ENCODE measurements at places on chromosomes 3 and 15.

DNA sequence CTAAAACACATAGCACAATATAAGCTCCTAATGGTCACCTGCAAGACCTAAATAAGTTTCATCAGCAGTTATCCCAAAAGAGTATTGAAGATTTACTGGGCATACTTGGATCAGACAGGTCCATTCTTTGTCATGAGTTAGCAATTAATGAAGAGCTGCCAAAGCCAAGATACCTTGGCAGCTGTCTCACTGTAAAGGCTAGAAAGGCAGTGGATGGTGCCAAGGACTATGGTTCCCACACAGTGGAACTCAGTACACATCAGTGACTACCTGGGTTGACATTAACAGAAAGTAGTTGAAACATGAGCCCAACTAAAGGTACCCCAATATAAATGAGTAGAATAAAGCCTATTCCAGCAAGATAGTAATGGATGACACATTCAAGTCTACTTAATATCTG lies 41.1 kb upstream of the TMCO5A start:
- no peak for DNase-seq

DNA sequence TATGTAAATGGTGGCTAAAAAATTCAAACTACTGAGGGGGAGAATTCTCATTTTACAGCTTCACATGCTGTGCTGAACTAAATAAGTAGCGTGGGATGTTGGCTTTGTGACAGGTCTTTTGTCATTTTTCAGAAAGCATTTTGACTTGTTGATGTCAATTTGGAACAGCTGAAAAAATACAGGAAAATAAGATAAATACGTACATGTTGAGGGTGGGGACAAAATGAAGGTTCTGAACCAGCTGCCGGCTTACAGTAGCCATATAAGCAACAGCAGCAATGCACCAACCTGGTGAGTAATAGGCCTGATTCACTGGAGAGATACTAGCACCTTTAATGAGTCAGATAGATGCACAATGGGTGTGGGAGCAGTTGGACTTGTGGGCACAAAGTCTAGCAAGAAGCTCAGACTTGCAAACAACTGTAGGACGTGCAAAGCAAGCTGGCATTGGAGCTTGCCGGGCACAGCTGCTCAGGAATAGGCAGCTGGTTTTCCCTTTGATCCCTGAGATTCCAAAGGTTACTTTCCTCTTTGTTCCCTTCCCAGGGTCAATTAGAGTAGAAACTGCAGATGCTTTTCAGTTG lies 12.9 kb downstream of the B3GNT5 start:
- DNase-seq, result peak; percentile 16

DNA sequence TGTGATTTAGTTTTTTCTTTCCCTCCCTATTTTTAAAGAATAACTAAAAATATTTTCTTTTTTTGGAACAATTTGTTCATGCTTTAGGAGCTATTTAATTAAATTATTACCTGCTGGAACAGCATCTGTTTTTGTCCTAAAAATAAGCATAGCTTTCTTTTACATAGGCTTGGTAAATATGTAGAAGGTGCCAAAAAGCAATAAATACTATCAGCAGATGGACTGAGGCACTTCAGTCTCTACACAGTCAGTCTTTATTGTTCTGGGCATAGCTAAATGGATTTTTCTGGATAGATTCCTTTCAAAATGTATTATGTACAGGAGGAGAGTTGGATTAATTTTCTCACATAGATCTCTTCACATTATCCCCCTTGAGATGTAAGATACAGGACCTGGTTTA lies 223.5 kb downstream of the NAALADL2 start:
- no peak for DNase-seq

GRCh38 chr3:83877910-83878309 lies 1080.9 kb upstream of the CADM2 start:
- DNase-seq, result no peak

DNA sequence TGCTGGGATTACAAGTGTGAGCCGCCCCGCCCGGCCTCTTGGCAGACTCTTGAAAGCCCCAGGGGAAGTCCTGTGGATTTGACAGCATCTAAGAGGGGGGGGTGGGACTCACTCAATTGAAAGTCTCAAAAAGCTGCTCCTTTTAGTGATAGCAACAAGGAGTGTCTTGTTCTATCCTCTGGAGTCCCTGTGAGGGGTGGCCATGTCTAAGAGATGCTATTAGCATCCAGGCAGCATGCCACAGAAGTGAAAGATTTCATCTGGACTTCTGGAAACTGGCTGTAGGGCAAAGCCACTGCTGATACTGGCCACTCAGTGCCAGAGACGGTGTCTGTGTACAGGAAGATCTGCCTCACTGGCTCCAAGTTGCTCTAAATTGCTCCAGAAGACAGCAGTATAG lies 74.0 kb downstream of the DHX36 start:
- no peak for DNase-seq

DNA sequence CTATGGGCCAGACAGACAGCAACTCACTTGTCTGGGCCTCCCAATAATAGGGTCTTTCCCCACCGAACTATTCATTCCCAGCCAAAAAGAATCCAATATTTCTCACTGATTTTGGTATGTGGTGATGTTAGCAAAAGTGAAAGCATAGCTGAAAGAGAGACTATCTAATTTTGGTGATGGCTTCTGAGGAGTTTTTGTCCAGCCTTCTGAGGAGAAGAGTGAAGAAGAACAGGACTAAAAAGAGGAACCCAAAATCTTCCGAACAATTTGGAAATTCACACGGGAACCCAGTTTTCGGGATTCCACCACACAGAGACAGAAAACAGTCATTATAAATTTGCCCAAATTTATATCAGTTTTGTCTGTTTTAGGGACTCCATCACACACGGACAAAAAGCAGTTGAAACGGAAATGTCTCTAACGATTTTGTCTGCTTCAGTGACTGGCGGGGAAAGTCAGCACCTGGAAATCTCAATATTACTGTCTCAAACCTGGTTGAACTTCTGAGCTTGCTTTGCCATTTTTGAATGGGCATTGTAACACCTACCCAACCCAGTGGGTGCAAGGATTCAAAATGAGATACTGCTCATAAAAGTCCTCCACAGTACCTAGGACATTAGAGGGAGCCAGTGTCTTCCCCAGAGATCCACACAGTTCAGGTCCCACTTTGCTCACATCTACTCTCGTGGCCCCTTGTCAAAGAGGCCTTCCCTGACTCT lies 9.1 kb downstream of the CD80 start:
- DNase-seq, result no peak

- no peak for DNase-seq
These were observed 39.1 kb upstream of the KLHL6 start for GRCh38 chr3:183594636-183595035.
